ENCODE measurements at places on chromosomes 2 and 18. TPM values are rescaled to one million over a fixed set of nuclear protein-coding genes. Genes with fewer than 3 reads are reported as not detected.

GRCh38 chr2:210199854-210200253 is 25.4 kb downstream of the ACADL start:
- DNase-seq: no peak

The PLGLB2 gene
- total RNA-seq: not detected

- peak; percentile 82 for DNase-seq
These were observed 9.6 kb downstream of the SERPINB8 start for GRCh38 chr18:63979409-63979920.

GRCh38 chr2:154488801-154489200 is 209.7 kb upstream of the KCNJ3 start:
- DNase-seq: no peak

DNA sequence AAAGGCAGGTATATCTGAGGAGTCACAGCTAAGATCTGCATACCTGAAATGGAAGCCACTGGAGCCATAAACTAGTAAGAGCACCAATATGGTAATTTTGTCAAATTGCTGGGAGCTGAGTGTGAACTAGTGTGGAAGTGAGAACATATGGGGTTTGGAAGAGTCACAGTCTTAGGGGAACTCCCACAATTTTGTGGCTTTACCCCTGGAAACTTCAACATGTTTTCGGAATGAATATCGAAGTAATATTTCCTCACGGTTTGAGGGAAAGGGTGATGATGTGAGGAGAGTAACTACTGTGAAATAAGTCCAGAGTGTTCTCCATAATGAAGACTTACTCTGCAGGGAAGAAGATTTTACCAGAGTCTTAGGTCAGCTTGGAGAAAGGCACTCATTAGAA is 565.9 kb downstream of the RIT2 start:
- no peak for DNase-seq

DNA sequence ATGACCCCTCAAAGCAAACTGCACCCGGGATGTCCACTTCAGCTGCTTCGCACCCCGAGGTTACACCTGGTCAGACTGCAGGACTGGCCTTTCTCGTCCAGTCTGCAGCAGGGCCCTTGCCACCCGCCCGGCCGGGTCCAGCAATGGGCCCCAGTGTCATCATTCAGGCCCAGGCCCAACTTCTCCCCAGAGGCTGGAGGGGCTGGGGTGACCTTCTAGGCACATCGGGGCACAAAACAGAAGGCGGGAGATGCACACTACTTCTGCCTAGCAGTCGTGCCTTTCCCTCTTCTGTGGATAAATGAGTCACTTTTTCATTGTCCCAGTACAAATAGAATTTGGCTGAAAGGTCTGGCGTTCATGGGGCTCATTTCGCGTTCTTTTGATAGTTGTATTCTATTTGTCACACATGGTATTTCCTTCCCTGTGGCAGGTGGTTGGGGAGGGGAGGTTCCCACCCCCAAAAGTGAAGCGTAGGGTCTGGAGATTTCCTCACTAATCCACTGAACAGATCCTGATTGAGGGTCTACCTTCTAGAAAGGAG is 56.9 kb upstream of the ID2 start:
- DNase-seq: no peak

- DNase-seq: peak; percentile 84
These were observed 317.6 kb downstream of the TNS1 start for GRCh38 chr2:217685255-217685605.

All from stomach (tissue), 19 donors.